Globus pallidus (tissue), 1 donor: ENCODE measurements at places on chromosomes 2 and 18.

- DNase-seq: no peak
Observed at GRCh38 chr2:56476509-56477071, 292.8 kb downstream of the CCDC85A start.

GRCh38 chr2:72982781-72983499 is 65.6 kb downstream of the EMX1 start:
- DNase-seq: no peak

DNA sequence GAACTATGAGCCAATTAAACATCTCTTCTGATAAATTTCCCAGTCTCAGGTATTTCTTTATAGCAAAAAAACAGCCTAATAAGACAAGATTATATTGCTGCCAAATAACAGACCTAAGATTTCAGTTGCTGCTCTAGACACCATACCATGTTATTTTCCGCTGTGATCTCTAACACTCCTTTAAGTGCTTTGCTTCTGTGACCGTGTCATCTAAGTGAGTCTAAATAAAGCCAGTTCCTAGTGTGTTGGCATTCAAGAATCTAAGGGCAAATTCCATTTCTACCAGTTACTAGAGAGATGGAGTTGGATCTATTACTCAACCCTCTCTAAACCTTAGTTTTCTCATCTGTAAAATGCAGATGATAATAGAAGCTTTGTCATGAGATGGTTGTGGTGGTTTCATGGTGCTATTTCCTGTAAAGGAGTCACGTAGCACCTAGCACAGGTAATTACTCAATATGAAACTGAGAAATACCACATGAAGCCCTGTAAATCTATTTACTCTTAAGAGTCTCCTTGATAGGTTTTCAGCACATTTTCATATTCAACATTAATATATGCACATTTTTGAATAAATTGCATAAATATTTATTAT is 40.5 kb downstream of the SPHKAP start:
- no peak for DNase-seq

DNA sequence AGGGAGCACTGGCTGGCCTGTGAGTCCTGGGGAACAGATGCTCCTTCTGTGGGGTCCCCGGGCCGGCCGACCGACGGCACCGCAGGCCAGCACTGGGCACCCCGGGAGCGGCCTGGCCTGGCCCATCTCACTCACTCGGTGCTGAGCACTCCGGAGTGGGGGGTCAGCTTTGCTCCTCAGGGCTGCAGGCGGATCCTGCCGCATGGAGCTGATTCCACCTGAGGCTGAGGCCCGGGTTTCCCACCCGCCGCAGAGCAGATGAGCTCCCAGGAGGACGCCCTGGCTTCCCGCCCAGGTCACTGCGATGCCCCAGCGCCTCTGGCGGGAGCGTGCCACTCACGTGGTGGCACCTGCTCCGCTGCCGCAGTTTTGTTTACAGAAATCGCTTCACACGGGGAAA is 418.6 kb downstream of the GALR1 start:
- DNase-seq: no peak

- no peak for DNase-seq
Observed at GRCh38 chr2:12852135-12852534, 135.4 kb downstream of the TRIB2 start.

- DNase-seq: no peak
Observed at GRCh38 chr2:239685965-239686364, 285.1 kb upstream of the HDAC4 start.

GRCh38 chr18:62663731-62664336 is 51.5 kb upstream of the PHLPP1 start:
- DNase-seq: no peak

DNA sequence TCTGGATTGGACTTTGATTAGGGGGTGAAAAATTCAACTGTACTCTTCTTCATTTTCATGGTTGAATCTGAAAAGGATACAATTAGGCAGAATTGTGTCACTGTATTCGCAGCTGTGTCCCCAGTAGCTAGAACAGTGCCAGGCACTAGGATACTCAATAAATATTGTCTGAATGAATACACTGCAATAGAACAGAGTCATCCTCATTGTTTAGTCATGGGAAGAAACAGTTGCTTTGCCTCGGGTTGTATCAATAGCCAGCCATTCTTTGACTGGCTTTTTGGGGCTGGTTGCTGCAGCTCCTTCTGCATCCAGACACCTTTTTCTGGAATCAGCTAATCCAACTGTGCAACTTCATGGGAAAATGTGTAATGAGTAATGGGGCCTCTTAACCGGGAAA is 18.1 kb upstream of the DYNC1I2 start:
- DNase-seq: peak; percentile 93

DNA sequence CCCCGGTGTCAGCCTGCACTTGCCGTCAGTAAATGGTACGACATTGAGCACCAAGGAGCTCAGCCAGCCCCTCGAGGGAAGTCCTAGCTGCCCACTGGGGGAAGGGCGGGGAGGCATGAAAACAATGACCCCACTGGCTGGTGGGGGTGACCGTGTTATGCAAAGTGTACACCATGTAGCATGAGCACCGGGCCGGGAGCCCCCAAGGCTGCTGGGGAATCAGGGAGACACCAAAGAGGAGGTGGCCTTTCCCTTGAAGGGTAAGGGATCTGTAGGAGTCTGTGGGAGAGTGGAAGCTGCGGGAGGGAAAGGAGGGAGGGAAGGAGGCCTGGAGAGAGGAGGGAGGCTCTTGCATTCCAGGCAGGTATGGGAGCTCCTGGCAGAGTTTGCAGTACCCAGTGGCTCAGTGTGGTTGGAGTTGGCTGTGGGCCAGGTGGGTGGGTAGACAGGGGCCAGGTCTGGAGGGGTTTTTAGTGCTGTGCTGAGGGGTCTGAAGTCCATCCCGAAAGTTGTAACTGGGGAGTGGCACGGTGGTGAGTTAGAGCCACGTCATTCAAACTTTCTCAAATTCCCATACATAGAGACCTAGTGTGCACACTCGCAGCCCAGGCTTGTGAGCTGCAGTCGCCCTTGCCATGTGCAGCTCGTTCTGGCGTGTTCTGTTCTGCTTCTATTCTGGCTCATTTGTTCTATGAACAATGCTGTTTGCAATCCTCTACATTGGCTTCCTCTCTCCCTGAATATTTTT is 22.4 kb downstream of the RRM2 start:
- DNase-seq: no peak

GRCh38 chr2:226524381-226524843 is 275.2 kb downstream of the IRS1 start:
- DNase-seq: no peak

- no peak for DNase-seq
Observed at GRCh38 chr18:36099311-36099710, 29.8 kb downstream of the SLC39A6 start.

DNA sequence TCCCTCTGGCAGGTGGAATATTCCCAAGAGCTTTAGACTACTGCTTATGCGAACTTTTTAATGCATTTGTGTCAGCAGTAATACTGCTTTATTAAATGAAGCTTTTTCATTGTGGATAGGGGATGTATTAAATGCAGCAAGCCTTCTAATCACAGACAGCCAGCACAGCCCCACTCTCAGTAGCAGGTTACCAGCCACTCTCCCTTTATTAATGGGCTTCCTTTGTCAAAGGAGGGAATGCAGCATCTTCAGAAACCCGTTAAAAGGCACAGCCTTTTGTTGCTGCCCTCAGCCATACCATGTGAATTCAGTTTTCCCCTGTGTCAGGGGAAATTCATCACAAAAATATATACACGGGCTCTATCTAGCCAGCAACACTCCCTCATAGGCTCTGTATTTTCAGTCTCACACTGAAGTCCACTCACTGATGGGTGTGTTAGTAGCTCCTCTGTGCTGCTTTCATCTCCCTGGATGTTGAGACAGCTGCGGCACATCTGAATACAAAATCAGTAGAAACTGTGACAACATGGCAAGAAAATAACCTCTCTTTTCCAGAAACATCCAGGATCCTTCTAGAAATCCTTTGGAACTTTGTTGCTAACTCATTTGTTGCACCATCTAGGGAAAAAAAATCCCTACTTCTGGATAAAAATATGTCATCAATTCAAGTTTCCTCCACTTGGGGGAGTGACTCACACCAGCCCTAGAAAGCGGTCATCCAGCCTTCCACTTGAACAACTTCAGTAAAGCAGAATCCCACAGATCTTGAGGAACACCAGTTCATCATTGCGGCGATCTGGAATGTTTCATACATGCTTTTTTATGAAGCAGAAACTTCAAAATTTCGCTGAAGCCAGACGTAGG is 48.4 kb downstream of the LRRTM1 start:
- peak; percentile 27 for DNase-seq

- DNase-seq: no peak
Observed at GRCh38 chr18:21112543-21113105, 1.0 kb upstream of the ROCK1 start.

- peak; percentile 42 for DNase-seq
Observed at GRCh38 chr2:62774555-62775366, 69.2 kb downstream of the EHBP1 start.

- DNase-seq: no peak
Observed at GRCh38 chr18:3652380-3653262, 202.6 kb downstream of the TGIF1 start.

DNA sequence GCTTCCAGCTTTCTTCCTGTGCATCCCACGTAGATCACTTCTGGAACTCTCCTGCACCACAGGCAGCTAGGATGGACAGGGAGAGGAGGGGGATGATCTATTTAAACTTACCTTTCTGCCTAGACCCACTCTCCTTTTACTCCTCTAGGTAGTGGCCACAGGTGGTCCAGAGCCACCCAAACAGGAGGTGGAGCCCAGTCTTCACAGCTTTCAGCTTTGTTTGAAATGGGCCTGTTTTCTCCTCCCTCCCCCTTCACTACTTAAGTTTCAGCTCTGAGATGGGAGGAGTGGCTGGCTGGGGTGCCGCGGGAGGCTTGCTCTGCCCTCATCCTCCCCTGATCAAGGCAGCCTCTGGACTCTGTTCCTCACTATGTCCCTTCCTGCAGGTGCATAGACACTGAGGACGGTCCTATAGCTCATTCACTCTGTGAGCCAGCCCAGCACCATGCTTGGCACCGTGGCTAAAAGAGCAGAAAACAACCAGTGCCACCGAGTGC is 12.6 kb upstream of the CELF4 start:
- DNase-seq: no peak

DNA sequence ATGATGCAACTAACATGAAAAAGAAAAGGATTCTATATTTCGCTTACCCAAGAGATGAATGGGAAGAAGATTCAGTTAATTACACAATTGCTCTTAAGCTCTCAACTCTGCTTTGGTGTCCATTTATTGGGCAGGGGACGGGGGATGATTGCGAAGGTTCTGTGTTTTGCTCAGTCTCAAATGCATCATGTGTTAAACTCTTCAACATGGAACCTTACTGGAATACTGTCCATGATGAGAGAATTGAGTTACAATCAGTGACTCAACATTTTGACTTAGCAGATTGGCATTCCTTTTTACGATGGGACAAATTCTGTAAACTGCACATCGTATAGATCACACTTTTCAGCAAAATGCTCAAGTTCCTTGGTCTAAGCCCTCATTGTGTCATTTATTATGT is 135.6 kb downstream of the RBMS1 start:
- DNase-seq: no peak

DNA sequence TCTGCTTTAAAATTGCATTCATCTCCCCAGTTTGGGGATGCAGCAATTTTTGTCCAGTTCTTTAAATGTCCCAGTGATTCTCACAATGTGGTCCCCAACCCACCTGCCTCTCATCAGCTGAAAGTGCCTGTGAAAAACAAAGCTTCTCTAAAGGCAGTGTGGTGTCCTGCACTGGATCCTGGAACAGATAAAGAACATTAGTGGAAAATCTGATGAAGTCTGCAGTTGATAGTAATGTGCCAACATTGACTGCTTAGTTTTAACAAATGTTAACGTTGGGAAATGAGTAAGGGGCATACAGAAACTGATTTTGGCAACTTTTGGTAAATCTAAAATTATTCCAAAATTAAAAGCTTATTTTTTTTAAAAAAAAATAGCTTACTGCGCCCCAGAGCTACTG is 9.3 kb downstream of the FZD5 start:
- no peak for DNase-seq

- DNase-seq: no peak
Observed at GRCh38 chr2:174138161-174138560, 110.2 kb downstream of the OLA1 start.

GRCh38 chr2:239313776-239314175 is 87.0 kb downstream of the HDAC4 start:
- no peak for DNase-seq

- no peak for DNase-seq
Observed at GRCh38 chr2:151972241-151973012, 126.4 kb downstream of the CACNB4 start.

DNA sequence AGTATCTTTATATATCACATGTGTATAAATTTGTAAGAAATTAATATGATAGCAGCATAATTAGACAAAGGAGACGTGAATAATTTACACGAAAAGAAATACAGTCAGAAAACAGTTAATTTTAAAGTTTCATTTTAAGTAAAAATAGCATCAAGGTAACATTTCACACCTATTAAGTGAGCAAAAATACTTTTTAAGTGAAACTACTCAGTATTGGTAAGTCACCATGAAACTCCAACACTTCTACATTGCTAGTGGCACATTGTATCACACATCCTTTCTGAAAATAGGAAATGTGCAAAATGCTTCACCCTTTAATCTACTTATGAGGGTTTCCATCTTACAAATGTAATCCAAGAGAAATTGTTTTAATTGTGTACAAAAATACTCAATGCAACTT is 287.9 kb upstream of the EPAS1 start:
- DNase-seq: no peak
